ENCODE measurements at places on chromosomes 16 and 17.

GRCh38 chr16:53840456-53840855 lies 136.5 kb downstream of the FTO start:
- DNase-seq, result no peak

- DNase-seq, result no peak
Observed at GRCh38 chr17:31834448-31834847, 24.6 kb downstream of the COPRS start.

DNA sequence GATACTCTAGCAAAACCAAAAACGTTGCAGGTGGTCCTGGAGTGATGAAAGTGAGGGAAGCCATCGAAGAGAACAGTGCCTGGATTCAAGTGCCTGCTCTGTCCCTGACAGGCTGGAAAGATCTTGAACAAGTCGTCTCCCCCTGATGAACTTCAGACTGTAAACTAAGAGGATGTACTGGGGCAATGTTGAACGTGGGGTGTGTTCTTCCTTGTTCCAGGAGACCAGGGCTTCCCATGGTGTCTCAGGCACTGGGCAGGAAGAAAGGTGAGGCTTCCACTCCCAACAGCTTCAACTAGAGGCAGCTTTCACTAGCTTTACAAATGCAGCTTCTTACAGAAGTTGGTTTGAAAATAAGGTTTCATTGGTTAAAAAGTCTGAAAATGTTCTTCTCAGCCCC lies 21.4 kb upstream of the NF1 start:
- no peak for DNase-seq

GRCh38 chr17:5701381-5701780 lies 117.1 kb upstream of the NLRP1 start:
- DNase-seq, result no peak
